Islet precursor cell (in vitro differentiated cells): ENCODE measurements at places on chromosomes 5 and 9.
A peak's percentile ranks its signal among the peaks of the same experiment; 100 is the strongest.

- no peak for DNase-seq
Measured at GRCh38 chr5:107408564-107408963, 262.2 kb downstream of the EFNA5 start.

DNA sequence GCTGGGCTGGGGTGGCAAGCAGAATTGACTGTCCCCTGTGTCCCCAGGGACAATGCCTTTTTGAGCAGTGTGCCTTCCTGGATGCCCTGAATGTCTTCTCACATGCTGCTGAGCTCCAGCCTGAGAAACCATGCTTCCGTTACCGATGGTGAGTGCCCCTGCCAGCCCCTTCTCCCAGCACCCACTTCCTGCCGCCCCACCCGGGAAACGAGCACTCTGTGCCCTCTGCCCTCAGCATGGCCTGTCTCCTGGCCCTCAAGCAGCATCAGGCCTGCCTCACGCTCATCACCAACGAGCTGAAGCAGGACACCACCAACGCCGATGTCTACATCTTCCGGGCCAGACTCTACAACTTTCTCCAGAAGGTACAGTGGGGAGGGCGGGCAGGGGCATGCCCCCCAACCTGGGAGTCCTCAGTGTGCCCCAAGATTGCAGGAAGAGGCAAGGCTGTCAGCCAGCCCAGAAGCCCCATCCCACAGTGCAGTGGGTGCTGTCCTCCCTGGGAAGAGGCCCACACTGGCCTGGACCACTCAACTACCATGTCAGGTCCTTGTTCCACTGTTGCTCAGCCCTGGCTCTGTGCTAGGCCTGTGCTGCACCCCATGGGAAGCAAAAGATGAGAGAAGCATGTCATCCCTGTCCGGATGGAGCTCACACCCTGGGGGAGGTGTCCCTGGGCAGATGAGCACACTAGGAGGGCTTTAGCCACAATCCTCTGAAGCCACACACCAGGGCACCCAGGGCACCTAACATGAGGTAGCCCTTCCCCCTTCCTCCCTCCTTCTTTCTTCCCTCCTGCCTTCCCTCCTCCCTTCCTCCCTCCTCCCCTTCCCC lies 4.4 kb downstream of the TTC16 start:
- DNase-seq: no peak

GRCh38 chr5:14405267-14405666 lies 176.3 kb upstream of the OTULINL start:
- DNase-seq: peak; percentile 73

DNA sequence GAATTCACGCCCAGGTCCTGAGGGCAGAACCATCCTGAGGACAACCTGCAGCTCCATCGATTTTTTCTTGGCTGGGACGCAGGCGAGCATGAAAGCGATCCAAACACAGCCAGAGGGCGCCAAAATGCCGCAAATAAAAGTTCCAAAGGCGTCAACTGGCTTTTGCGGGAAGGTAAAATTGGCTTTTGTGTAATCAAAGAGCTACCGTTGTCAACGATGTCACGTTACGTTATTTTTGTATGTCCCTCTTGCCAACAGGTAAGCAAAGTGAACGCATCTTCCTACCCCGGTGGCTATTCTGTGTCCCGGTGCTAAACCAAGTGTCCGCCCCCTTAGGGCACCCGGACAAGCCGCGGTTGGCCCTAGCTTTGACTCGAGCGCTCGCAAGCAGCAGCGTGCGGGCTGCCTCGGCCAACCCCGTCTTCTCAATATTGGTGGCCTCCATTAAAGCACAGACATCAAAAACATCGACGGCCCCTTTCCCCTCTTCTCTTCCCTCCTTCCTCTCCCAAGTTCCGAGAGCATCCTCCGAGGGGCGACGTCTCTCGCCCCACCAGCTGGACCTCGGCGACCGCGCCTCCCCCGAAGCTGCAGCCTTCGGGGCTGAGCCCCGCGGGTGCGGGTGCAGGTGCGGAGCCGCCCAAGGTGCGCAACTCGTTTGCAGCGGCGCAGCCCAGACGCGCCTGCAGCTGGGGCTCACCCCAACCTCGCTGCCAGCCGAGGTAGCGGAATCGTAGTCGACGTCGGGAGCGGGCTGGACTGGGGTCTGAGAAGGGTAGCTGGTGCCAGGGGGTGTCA lies 1.1 kb upstream of the BASP1 start:
- DNase-seq: peak; percentile 88

- peak; percentile 89 for DNase-seq
Measured at GRCh38 chr9:91117959-91118703, 243.6 kb downstream of the AUH start.

DNA sequence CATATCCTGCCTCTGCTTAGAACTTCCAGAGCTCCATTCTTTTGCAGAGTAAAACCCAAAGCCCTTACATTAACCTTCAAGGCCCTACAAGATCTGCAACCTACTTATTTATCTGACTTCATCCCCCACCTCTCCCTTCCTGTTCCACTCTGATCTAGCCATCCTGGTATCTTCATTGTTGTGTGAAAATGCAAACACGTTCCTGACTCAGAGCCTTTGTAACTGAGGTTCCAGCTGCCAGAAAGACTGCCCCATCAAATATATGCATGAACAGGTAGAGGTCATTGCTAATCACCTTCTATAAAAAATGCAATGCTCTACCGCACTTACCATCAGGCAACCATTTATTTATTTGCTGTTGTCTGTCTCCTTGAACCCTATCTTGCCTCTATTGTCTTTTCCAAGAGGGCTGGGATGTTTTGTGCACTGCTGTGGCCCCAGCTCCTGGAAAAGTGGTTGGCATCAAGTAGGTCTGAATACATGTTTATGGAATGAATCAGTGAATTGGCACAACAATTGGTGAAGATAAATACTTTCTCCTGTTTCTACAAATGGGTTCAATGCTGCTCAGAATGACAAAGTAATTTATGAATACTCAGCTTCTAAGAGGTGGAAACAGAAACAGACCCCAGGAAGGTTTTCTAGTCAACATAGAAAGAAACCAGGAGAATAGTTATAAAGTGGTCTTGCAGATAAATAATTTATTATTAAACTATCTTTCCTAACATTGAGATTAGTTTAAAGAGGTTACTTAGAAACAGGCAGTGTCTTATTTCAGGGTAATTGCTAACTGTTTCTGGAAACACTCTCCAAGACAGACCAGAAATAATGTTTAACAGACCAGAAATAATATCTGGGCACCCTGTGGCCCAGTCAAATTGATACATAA lies 230.6 kb upstream of the CD180 start:
- no peak for DNase-seq

DNA sequence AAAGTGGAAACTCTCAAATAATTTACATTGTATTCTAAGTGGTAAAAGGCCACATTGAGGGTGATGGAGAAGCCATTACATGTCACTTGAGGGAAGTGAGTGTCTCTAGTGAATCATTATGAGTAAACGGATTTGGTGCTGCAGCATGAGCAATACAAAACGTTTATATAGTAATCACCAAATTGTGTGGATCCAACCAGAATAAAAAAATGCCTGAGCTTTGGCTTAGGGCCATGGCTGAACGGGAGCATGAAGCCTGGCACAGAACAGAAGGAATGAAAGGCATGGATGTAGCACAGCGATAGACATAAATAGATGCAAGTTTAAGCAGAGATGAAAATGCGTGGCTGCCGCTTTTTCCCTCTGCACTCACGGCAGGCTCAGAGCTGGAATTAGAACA lies 58.3 kb downstream of the PTTG1 start:
- no peak for DNase-seq

- no peak for DNase-seq
Measured at GRCh38 chr5:112885001-112885400, 23.9 kb downstream of the SRP19 start.

- DNase-seq: no peak
Measured at GRCh38 chr9:107881626-107882300, 392.2 kb upstream of the KLF4 start.

GRCh38 chr9:81466981-81467380 lies 222.4 kb downstream of the TLE1 start:
- no peak for DNase-seq

DNA sequence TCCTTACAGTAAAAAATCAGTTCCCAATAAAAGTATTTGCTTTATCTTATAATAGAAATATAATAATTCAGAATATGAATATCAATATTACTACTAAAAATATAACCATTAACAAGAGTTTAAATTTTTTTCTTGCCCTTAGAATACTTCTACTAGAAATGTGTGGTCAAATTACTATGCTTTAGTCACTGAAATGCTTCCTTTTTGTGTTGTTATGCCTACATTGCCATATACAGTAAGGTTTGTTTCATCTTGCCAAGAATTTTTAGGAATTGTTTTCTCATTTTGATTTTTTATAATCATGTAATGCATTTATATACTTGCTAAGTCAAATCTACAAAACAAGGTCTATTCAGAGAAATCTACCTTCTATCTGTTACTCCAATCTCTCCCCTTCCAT lies 181.7 kb downstream of the CDK5RAP2 start:
- no peak for DNase-seq

- no peak for DNase-seq
Measured at GRCh38 chr5:37044120-37044519, 167.6 kb downstream of the NIPBL start.

DNA sequence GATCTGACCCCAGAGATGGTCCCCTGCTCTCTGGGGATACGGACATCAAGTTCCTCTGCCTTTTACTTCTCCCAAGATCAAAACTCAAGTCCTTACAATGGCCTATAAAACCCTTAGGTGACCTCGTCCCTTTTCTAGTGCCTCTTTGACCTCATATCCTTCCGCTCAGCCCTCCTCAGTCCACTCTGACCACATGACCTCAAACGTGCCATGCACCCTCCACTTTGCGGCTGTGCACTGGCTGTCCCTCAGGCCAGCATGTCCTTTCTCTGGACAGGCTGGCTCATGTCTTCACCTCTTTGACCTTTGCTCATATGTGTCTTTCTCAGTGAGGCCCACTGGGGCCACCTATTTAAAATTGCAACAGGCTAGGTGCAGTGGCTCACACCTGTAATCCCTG lies 14.7 kb downstream of the TRMO start:
- no peak for DNase-seq

DNA sequence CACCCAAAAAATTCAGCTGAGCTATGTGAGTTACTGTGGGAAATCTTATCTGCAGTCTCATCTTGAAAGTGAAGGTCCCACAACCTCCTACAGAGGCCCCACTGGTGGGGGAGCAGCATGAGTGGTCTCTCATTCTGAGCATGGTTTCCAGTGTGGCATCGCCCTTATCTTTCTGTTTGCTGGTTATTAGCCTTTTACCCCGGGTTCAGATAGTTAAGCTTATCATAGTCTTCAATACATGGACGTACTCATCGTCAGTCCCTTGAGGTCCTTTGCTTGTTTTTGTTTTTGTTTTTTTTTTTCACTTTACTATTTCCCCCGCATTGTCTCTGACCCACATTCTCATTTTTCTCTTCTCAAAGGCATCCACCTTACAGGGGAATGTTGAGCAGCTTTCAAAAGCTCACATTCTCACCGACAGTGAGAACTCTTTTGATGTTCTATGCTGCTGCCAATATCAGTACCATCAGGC lies 7.7 kb upstream of the HAVCR2 start:
- no peak for DNase-seq
